ENCODE measurements at places on chromosomes 3 and 15.

- no peak for DNase-seq
Observed at GRCh38 chr15:78997981-78998499, 53.2 kb upstream of the CTSH start.

DNA sequence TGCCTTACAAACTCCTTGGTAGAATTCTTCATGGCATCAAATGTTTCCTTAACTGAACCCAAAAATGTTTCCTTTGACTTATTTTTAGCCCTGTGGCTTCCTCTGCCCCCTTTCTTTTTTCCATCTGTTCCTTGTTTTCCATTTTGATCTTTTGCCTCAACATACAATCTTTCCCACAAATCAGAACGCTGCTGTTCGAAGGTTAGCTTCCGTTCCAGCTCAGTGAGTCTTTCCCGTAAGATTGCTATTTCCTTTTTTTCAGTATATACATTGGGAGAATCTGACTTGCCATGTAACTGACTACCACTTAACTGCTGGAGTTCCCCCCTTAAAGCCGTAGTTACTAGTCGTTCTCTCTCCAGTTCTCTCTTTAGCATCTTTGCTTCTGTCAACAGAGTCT, 41.2 kb downstream of the PIGB start:
- no peak for DNase-seq

DNA sequence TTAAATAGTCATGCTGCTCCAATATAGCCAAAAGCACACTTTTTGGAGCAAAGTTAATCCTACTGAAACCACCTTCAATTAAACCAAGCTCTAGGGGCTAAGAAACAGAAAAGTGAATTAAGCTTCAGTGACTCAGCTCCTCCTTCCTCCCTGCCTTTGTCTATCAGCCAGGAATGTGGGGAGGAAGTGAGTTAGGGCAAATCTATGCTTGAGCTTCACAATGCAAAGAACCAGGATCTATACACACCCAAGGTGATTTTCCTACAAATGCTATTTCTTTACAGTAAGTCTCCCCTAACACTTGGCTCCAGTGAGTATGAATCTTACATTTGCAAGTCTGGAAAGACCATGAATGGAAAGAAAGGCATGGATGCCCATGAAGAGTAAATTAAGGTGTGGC, 212.1 kb downstream of the P3H2 start:
- DNase-seq, result no peak

DNA sequence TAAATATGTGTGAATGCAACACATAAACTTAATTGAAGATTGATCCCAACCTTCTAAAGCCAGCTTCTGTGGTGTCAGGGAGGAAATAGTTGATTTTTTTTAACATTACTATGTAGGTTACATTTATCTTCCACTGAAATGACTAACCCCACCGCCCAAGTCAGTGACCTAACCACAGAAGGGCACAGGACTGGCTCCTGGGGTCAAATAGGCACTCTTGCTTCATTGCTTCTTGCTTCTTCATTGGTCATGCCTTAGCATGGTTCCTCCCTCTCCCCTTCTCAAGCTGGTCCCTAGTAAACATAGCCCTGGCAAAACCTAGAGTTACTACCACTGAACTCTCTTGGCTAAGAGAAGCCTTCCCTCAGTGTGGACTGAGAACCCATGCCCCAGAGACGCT, 12.3 kb downstream of the EIF1B start:
- DNase-seq, result no peak

DNA sequence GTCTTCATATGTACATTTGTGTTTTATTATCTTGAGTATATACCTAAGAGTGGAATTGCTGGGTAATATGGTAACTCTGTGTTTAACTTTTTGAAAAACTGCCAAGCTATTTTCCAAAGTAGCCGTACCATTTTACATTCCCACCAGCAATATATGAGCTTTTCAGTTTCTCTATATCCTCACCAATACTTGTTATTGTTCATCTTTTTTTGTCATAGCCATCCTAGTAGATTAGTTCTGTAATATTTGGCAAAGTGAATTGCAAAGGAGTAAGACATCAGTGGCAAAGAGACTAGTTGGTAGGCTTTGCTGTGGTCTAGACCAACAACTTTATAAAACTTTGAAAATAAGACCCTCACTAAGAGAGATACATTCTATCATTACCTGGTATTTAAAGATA, 21.4 kb downstream of the OXSR1 start:
- DNase-seq, result no peak

- no peak for DNase-seq
Observed at GRCh38 chr3:88189361-88189810, 39.6 kb downstream of the C3orf38 start.

- peak; percentile 40 for DNase-seq
Observed at GRCh38 chr3:38131621-38132369, 5.1 kb downstream of the ACAA1 start.

DNA sequence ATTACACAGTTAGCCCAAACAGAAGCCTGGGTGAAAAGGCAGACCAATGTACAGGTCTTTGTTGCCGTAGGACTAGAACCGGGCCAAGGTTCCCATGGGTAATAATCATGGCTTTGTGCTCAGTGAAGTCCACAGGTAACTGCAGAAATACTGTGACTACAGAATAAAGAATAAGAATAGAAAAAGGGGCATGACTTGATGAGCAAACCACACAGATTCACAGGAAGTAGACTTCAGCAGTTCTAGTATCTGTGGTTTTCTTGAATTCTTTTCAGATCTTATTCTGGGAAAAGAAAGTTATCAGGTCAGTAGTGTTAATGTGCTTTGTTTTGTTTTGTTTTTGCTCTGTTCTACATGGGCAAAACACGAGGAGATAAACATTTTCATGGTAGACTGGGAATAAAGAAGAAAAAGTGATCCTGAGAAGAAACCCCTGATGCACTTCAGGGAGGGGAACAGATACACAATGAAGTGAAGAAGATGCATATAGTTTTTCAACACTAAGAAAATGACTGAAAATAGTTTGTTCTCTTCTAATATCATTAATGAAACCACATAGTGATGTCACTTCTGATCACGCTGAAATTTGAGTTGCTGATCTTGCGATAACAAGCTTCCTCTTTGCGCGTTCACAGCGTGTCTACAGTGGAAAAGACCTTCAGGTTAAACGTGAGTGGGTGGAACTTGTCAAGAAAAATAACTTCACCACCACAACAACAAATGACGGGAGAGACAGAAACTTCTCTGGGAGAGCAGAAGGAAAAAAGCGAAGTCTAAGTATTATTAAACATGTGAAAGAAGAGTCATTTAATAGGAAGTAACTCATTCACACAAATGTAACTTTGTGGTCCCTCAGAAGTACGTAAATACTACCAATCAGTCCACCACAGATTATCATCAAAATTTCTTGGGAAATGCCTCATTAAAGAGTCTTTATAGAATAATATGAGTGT, 315.8 kb upstream of the SATB1 start:
- no peak for DNase-seq

- peak; percentile 55 for DNase-seq
Observed at GRCh38 chr15:86021281-86022264, 58.1 kb upstream of the AGBL1 start.

DNA sequence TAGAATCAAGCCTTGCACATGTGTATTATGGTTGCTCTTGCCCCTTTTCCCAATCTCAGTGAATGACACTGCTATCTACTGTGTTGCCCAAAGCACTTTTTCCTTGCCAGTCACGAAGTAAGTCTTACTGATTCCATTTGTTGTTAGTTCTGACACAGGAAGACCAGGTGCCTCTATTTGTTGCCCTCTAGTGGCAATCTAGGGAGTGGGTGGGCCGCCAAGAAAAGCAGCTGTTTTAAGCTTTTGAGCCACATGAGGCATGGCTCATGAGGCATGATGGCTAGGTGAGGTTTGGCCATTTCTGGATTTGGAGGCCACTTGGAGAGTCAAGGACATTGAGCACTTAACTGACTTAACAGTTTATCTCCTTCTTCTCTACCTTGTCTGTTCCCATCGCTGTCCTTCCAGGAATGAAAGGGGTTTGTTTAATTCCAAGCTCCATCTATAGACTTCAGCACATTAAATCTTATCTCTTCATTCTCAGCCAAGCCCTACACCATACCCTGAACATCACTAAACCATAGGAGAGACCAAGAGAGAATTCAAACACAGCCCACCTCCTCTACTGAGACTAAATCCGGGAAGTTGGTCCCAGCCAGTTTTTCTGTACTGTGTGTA, 103.1 kb downstream of the HCN4 start:
- DNase-seq, result peak; percentile 81

Measured in NCI-H524 (cell line).